A172 (cell line): ENCODE measurements at places on chromosomes 16 and 17. TPM values are rescaled to one million over a fixed set of nuclear protein-coding genes. Genes with fewer than 3 reads are reported as not detected.

GRCh38 chr16:84607061-84607460 lies 10.8 kb downstream of the COTL1 start:
- DNase-seq: no peak

FKBP10 gene
- total RNA-seq: 131 and 139 TPM in 2 replicates

GRCh38 chr16:16863672-16864071 lies 484.7 kb downstream of the NPIPA7 start:
- no peak for DNase-seq

PARD6A gene
- 5.7 and 12.9 TPM in 2 replicates for total RNA-seq

- DNase-seq: no peak
These were observed 4.9 kb downstream of the MYLK3 start for GRCh38 chr16:46743232-46743719.

- no peak for DNase-seq
These were observed 21.2 kb upstream of the BCAS3 start for GRCh38 chr17:60656499-60656898.
